ENCODE measurements at places on chromosomes 6 and 20.

GRCh38 chr6:12527339-12527738 lies 189.2 kb upstream of the PHACTR1 start:
- DNase-seq, result no peak

GRCh38 chr20:13749811-13750210 lies 34.9 kb downstream of the ESF1 start:
- no peak for DNase-seq

DNA sequence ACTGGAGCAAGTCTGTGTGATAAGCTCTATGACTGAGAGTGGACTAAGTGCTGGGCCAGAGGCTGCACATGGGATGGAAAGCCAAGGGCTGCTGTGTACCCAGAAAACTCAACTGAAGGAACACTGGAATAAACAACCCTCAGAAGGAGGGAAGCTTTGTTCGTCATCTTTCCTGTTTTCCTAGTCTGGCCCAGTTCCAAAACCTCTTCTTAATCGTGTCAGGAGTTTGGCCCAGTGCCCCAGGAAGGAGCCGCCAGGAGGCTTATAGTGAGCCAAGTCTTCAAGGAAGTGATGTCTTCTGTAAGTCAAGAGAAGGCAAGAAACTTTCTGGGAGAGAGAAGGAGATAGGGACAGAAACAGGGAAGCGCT lies 23.3 kb upstream of the TOP1 start:
- DNase-seq, result peak; percentile 74

GRCh38 chr6:142235791-142236190 lies 66.0 kb upstream of the ADGRG6 start:
- no peak for DNase-seq

- DNase-seq, result no peak
Observed at GRCh38 chr20:43571771-43572170, 12.9 kb downstream of the SGK2 start.

DNA sequence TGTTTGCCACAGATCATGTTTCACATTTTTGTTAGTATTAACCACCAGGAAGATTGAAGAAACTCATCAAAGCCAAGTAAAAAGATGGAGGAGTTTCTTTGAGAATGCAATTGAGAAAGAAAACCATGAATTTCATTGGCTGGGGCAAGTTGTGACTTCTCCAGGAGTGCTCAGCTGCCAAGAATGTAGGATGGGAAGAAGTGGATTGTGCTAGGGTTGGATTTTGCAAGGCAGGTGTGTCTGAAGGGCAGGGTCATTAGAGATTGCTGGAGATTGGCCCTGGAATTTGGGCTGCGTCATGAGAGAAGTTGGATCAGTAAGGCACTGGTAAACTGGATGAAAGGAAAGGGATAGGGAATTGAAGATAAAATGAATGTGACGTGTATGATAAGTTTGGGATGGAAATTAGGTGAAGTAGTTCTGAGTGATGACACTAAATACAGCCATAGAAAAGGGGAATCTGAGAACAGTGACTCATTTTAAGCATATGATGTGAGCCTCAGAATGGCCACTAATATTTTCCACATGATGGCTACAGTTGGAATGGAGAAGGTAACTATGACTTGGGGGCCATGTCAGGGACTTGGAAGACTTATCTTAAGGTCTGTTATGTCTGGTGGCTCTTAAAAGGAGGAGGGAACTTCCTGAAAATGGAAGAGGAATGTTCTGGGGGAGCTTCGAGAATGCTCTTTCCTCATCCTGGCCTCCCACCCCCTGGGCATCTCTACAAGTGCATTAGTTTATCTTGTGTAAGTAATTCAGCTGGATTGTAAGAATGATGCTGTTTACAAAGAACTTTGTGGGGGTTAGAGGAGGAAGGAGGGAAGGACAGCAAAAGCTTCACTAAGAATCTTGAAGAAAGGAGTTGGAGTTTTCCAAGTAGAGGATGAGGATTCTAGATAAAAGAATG lies 27.8 kb upstream of the ERVFRD-1 start:
- no peak for DNase-seq

- peak; percentile 4 for DNase-seq
Observed at GRCh38 chr6:13229205-13230085, 98.9 kb downstream of the TBC1D7 start.

DNA sequence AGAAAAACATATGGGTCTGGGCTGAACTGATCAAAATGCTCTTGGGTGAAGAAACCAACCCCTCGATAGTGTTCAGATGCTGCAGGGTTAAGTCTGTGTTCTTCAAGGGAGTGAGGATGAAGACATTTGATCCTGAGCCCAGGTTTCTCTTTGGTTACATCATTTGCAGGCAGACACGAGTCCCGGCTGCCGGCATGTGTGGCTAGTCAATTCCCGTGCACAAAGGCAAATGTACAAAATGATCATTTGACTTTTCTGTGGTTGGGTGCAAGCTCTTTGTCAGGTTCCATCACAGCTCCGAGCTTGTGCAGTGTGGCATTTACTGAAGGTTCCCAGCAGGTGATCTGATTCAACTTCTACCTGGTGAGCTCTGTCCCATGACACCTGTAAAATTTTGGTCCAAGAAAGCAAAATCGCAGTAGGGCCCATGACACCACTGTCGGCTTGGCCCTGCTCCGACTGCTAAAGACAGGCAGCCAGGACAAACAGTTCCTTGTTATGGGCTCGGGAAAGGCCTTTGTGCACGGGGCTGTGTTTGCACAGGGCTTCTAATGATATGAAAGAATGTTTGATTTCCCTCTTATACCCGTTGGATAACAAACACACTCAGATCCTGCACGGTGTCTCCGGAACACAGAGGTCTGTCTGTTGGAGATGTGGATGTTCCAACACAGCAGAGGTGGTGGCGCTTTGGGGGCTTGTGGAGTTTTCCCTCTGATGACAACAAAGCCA lies 46.9 kb downstream of the GJA10 start:
- DNase-seq, result no peak

All from HCT116 (cell line).